ENCODE measurements at places on chromosomes 6 and 20.

GRCh38 chr6:134589512-134589911, 271.6 kb upstream of the SGK1 start:
- DNase-seq, result no peak

GRCh38 chr20:55266361-55266760, 739.0 kb downstream of the CBLN4 start:
- no peak for DNase-seq

DNA sequence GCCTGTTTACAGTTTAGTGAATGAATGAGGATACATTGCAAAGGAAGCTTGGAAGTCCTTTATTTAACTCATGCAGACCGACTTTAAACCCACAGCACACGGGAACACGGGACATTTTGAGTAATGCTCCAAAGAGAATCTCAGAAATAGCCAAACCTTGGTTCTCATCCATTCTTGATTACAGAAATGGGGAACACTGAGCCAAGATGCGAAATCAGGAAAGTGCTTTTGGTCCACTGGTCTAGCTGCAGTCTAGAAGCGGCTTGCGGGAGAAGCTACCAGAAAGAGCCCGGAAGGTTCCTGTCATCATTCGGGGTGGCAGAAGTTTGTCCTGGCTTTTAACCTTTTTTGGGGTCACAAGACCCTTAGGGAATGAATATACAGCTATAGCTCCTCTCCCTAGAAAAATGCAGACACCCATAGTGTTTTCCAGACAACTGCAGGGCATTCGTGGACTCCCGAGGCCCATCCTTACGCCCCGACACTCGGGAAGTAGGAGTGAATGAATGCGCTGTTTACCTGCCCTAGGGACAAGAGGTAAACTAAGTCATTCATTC, 475 bp upstream of the TMEM181 start:
- DNase-seq, result no peak

DNA sequence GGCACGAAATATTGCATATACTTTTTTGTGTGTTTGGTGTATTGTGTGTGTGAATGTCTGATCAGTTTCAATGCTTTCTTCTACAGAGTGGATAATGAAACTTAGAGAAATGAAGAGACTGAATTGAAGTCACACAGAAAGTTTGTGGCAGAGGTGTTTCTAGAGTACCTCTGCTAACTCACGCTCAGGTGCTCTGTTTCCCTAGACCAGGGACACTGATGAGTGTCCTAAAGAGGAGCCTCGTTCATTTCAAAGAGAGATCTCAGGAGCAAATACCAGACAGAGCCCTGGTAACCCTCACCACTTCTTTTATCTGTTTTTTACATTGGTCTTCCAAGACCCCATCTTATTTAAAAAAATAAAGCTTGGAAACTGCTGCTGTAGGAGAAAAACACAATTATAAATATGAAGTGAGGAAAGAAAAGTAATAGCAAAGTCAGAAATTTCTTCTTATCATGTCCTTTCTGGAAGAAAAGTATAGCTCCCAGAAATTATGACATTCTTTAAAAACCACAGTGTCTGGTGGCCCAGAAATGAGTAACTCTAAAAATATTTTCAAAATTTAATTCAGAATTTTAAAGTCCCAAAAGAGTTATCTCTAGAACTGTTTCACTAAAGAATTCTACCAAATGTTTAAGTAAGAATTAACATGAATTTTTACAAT, 720.6 kb downstream of the RFPL4B start:
- DNase-seq, result no peak

GRCh38 chr20:58995461-58996225, 11.4 kb downstream of the CTSZ start:
- DNase-seq, result no peak
